ENCODE measurements at places on chromosomes 3 and 15.

DNA sequence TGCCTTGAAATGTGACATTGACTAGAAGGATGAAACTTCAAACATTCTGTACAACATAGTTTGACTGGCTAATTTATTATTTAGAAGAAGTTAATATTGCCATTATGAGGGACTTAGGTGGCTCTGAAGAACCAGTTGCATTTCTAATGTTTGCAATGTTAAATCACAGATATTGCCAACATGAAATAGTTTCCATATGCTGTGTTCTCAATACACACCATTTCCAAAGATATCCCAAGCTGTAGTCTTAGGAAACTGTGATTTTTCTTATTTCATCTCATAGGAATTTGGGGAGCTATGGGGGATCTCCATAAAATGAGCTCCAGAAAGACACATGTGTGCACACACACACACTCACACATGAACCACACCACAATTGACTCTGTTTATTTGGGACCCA is 36.3 kb downstream of the ALG1L2 start:
- DNase-seq = no peak

- no peak for DNase-seq
These were observed 35.9 kb downstream of the CFAP91 start for GRCh38 chr3:119738741-119739140.

- DNase-seq = no peak
These were observed 53.8 kb upstream of the MRPS22 start for GRCh38 chr3:139289860-139290524.

- DNase-seq = no peak
These were observed 5.3 kb downstream of the MYZAP start for GRCh38 chr15:57596978-57597377.

GRCh38 chr3:85605066-85605465 is 646.3 kb downstream of the CADM2 start:
- DNase-seq = no peak

GRCh38 chr3:33962396-33962795 is 164.0 kb downstream of the PDCD6IP start:
- DNase-seq = no peak

DNA sequence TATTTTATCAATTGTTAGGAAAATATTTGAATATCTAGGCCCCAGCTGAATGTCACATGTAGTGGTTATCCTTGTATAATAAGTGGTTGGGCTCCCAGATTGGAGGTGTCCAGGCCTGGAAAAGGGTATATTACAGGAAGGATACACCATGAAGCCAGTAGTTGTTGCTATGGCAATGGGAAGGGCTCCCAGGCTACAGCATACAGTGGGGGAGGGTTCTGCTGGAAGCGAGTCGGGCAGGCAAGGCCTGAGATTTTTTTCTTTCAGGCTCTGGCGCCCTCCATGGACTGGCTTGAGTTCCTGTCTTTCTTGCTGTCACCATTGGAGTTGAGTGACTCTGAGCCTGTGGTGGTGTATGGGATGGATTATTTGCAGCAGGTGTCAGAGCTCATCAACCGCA is 8.9 kb downstream of the ECE2 start:
- no peak for DNase-seq

GRCh38 chr15:41978534-41978933 is 6.2 kb upstream of the EHD4 start:
- DNase-seq = no peak

DNA sequence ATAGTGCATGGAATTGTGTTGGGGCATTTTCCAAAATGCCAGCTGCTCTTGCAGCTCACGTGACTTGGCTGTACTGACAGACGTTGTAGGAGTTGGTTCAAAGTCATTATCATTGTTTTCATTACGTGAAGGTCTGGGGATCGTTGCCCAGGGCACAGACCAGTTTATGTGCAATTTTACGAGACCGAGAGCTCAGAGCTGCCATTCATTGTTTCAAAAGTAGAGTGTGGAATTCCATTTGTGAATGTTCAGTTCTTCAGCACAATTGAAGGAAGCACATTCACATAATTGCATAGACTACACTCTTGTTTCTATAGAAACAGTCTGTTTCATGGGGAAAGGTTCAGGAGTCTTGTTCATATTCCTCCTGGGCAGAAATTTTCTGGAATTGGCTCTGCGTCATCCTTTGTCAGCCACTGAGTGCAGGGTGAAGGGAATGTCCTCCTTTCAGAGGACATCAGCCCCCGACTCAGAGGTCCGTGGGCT is 54.5 kb downstream of the GABRG3 start:
- DNase-seq = no peak

GRCh38 chr3:135159681-135160247 is 364.7 kb downstream of the EPHB1 start:
- DNase-seq = no peak

GRCh38 chr3:38133557-38134405 is 3.1 kb downstream of the ACAA1 start:
- no peak for DNase-seq

- DNase-seq = no peak
These were observed 44.1 kb upstream of the LRRC58 start for GRCh38 chr3:120393243-120393642.

- DNase-seq = peak; percentile 56
These were observed 386.6 kb upstream of the THBS1 start for GRCh38 chr15:39194106-39194830.

DNA sequence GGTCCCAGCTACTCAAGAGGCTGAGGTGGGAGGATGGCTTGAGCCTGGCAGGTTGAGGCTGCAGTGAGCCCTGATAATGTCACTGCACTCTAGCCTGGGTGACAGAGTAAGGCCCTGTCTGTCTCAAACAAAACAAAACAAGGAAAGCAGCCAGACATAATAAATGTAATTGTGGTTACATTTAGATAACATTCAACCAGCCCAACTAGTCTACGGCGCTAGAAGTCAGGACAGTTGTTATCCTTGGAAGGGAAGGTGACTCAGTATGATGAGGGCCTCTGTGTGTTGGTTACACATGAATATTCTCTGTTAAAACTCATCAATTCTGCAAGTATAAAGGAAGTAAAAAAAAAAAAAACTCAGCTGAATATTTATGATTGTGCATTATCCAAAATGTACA is 27.0 kb upstream of the CSPG5 start:
- DNase-seq = no peak

GRCh38 chr3:42270561-42270960 is 4.6 kb upstream of the CCK start:
- DNase-seq = no peak

DNA sequence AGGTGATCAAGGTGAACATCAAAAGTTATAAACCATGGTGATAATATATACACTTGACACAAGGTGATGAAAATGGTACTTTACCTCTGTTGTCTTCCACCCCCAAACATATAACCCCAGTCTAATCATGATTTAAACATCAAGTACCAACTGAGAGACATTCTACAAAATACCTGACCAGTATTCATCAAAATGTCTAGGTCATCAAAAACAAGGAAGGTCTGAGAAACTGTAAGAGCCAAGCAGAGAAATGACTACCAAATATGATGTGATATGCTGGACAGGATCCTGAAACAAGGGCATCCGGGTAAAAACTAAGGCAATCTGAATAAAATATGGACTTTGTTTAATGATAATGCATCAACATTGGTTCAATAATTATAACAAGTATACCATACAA is 27.8 kb downstream of the EDC3 start:
- DNase-seq = no peak

DNA sequence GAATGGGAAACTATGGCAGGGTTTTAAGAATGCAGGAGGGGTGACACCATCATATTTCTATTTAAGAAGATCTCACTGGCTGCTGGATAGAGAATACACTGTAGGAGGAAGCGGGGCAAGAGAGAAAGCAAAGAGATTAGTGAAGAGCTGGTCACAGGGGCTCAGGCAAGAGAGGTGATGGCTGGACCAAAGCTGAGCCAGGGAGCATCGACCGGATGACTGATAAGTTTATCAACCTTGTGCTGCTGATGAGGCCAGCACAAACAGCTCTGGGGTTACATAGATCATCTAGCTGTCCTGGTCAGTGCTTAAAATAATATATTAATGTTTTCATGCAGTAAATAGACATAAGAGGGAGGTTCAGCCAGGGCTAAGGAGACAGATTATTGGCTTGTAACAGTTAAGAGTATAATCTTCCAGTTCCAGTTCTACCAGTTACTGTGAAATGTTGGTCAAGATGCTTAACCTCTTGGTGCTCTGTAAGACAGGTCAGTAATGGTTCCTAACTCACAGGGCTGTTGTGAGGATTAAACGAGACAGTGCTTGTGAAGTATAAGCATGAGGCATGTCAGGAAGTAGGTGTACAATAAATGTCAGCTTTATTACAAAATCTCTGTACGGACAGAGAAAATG is 201.0 kb upstream of the FEZF2 start:
- DNase-seq = no peak

DNA sequence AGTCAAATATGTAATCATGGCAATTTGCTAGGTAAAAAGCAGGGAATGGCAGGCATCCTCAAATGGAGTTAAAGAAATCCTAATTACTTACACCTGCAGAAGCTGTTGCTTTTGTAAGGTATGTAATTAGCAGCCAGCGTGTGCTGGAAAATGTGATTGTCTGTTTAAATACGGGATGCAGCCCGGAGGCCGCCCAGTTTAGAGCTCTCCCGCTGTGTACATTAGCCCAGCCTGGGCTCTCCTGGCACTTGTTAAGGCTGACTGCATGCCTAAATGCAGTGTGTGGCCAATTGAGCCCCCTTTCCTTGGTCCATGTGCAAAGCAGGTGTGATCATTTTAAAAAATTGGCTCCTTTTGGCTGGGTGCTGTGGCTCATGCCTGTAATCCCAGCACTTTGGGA is 9.0 kb downstream of the DPH3 start:
- DNase-seq = no peak

GRCh38 chr15:33045066-33045810 is 149.3 kb downstream of the FMN1 start:
- no peak for DNase-seq

DNA sequence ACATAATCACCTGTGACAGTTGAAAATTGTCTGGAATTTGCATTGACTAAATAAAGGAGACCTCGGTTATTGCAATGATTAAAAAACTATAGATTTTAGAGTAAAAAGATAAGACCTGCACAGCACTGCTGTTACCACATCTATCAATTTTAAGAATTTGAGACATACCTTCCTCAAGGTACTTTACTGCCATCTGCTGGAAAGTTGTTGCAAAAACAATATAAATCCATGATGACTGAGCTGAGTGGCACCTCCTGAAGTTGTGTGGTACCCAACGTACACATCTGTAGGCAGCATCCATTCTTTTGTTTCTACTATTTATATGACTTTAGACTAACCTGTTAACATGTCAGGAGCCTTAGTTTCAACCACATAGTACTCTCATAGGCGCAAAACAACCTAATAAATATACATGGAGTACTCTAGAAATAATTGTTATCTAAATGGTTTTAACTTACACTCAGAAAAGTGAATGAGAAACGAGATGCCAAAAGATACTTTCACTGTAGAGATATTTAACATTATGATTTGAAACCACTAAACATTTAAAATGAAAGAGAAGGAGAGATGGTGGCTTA is 106.7 kb downstream of the GHSR start:
- DNase-seq = no peak

- no peak for DNase-seq
These were observed 228.9 kb upstream of the FEZF2 start for GRCh38 chr3:62602129-62602770.

- DNase-seq = no peak
These were observed 62.5 kb downstream of the MGLL start for GRCh38 chr3:127759826-127760225.

DNA sequence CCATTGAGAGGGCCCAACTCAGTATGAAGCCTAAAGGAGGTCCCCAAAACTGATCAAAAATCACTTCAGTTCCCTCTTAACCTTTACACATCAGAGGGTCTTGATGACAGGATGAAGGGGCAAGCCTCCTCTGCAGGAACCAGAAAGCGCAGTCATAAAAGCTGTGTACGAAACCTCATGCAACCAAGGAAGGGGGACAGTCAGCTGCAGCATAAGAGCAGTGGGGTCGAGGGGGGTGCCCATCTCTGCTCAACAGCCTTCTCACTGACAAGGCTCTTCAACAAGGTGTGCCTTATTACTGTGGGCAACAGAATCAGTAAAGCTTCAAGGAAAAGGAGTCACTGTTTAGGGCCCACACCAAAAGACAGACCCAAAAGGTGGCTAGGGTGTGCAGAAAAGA is 3.9 kb downstream of the POC1A start:
- no peak for DNase-seq

DNA sequence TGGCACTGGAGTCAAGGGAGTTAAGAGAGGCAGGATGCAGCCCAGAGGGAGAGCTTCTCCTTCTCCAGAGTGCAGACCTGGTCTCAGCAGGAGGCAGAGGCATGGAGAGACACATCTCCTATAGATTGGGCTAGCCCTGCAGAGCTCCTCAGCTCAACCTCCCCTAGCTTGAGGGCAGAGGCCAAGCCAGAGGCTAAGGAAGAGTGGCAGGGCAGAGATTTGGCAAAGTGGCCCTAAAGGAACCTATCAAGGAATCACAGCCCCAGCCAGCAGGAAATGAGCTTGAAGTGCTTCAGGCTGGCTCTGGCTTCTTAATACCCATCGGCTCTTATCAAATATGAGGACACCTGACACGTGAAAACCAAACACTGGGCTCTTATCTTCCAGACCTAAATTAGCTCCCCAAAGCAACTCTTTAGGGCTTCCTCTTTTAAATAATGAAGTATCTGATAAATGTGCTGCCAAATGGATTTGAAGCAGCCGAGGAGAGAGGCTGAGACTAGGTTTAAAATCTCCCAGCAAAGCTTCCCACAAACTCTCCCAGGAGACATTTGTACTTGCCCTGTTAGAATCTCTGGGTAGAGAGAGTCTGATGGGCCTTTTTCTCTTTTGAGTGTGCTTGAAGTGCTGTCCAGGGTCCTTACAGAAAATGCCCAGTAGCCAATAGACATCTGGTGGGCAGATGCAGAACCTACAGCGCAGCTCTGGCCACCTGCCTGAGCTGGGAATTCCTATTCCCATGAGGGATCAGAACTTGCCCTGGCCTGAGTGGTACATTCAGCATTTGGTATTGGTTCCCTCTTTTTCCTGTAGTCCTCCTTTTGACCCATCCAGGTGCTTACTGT is 271.4 kb downstream of the CLSTN2 start:
- peak; percentile 17 for DNase-seq

- DNase-seq = no peak
These were observed 213.1 kb downstream of the FGF12 start for GRCh38 chr3:192514081-192514753.

- DNase-seq = no peak
These were observed 118.8 kb upstream of the ADPGK start for GRCh38 chr15:72902245-72902918.

GRCh38 chr3:113286524-113286923 is 75.2 kb downstream of the BOC start:
- DNase-seq = no peak

GRCh38 chr15:68580026-68580882 is 1.5 kb downstream of the CORO2B start:
- DNase-seq = no peak

- no peak for DNase-seq
These were observed 491 bp upstream of the SENP7 start for GRCh38 chr3:101513419-101513986.

DNA sequence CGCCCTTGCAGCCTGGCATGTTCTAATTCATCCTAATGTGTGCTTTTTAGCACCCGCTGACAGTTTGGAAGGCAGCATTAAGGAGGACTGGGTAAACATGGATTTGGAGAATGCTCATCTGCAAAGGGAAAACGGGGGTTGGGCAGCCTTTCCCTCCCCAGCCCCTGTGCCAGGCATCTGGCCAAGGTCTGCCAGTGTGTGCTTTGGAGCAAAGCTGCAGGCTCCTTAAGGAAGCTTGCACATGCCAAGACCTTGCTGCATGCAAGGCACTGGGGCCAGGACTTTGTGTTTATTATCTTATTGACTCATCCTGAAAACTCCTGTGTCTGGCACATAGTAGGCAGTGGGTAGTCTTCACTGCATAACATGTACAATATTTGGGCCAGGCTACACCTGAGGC is 20.1 kb downstream of the FAM3D start:
- DNase-seq = no peak

All from smooth muscle cell of the brain vasculature (primary cell).